Camera-type eye (tissue), 1 donor: ENCODE measurements at places on chromosomes 16 and 17. TPM values are rescaled to one million over a fixed set of nuclear protein-coding genes. Genes with fewer than 3 reads are reported as not detected.

Gene CCL2
- total RNA-seq, result 15.1 TPM

Gene YPEL3
- total RNA-seq, result 45.2 TPM

Gene DNASE1L2
- total RNA-seq, result 1.2 TPM

Gene SOX8
- total RNA-seq, result 58.4 TPM

Gene BICDL2
- total RNA-seq, result 3.1 TPM

Gene CALB2
- 21.0 TPM for total RNA-seq
